ENCODE measurements at places on chromosomes 11 and 22.

DNA sequence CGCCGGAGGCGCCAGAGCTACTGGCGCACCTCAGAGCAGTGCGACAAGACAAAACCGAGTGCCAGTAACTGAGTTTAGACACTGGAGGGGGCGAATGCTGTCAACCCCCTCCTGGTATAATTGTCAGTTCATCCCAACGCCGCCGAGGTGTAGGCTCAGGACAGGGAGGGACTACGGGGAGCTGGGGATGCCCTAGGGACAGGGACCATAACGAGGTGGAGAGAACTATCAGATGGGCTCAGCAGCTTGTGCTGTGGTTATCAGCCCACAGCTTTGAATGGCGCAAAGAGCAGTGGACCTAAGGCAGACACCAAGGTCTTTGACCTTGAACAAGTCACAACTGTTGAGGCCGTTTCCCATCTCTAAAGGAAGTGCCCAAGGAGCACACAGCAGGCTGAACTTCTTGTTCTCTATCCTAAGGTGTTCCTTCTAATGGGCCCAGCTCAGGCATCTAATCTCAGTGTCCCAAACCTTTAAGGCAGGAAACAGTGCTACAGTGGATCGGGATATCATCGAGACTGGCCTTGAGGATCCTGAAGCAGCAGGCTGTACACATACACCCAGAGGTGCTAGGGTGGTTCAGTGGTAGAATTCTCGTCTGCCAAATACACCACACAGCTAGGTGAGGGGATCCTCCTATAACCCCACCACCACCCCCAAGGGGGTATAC, 958 bp upstream of the TUT1 start:
- DNase-seq, result no peak

DNA sequence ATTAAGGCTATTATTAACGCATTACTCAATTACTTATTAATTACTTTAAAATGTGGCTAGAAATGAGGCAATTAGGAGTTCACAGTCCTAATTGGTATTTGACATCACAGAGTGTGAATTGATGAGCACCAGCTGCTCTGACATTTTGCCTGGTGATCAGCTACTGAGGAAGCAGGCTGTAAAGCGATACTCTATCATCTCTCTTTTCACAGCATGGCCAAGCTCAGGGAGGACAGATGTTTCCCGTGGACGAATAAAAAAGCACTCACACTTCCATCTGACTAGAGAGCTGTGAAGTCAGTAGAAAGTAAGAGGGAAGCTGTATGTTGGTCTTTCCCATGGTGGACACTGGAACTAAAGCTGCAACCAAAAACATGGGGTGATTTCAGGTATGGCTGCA, 29.1 kb upstream of the SYT9 start:
- DNase-seq, result no peak

DNA sequence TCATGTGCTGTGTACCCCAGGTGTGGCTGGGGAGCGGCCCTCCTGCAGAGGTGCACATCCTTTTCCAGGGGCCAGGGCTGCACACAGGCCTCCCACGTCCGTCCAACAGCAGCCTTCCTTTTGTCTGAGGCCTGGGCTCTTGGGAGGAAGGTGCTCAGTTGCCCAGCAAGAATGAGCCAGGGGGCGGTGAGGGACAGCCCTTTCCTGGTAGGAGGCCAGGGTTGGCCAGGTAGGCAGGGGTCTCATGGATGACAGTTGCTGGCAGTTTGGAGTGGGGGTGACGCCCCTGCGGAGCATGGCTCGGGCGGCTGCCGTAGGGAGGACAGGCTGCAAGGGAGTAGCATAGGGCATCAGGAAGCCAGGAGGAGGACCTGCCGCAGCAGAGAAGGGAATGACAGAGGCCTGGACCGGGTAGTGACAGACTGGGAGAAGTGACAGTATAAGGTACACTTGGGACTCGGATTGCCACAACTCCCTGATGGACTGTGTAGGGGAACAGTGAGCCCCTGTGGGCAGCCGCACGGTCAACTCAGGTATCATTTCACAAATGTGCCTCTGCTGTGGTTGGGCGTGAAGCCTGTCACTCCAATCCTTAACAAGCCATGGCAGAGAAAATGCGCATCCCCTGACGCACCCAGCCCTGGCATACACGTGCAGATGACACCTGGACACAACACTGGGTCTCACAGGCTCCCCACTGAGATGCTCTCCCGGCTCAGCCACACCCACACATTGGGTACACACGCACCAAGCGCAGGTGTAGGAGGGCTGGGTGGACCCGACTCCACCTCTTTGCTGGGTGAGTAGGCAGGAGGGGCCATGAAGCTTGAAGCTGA, 79.7 kb downstream of the DGCR2 start:
- no peak for DNase-seq

- DNase-seq, result no peak
Observed at GRCh38 chr11:16933291-16933690, 80.9 kb downstream of the PLEKHA7 start.

DNA sequence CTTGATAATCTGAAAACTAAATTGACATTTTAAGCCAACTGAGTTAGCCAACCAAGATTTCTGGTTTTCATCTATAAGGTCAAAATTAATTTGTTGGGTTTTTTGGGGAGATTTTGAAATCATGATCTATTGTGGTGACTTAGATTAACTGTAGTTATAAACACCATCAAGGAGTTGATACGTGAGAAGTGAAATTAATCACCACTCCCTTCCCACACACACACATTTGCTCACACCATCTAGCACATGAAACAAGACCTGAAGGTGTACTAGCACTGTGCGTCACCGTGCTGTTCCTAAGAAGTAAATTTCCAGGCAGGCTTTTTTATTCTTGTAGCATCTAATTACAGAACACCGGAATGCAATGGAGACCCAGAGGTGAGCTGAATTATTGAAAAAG, 2.1 kb downstream of the OR5B21 start:
- DNase-seq, result no peak

- DNase-seq, result no peak
Observed at GRCh38 chr11:105000797-105001196, 22.2 kb downstream of the CASP5 start.

GRCh38 chr22:27526901-27527300, 274.7 kb downstream of the MN1 start:
- DNase-seq, result no peak

- DNase-seq, result no peak
Observed at GRCh38 chr22:38554281-38554680, 15.7 kb downstream of the DMC1 start.

- no peak for DNase-seq
Observed at GRCh38 chr22:37449331-37450001, 22.2 kb upstream of the ELFN2 start.

DNA sequence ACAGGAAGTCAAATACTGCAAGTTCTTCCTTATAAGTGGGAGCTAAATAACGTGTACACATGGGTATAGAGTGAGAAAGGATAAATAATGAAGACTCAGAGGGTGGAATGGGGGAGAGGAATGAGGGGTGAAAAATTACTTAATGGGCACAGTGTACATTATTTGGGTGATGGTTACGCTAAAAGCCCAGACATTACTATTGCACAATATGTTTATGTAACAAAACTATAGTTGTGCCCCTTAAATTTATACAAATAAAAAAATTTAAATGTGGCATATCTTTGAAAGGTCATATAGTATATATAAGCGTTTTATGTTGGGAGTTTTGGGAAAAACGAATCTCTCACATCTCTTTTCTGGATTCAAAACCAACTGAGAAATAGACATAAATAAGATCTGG, 96.1 kb downstream of the KIF18A start:
- no peak for DNase-seq

DNA sequence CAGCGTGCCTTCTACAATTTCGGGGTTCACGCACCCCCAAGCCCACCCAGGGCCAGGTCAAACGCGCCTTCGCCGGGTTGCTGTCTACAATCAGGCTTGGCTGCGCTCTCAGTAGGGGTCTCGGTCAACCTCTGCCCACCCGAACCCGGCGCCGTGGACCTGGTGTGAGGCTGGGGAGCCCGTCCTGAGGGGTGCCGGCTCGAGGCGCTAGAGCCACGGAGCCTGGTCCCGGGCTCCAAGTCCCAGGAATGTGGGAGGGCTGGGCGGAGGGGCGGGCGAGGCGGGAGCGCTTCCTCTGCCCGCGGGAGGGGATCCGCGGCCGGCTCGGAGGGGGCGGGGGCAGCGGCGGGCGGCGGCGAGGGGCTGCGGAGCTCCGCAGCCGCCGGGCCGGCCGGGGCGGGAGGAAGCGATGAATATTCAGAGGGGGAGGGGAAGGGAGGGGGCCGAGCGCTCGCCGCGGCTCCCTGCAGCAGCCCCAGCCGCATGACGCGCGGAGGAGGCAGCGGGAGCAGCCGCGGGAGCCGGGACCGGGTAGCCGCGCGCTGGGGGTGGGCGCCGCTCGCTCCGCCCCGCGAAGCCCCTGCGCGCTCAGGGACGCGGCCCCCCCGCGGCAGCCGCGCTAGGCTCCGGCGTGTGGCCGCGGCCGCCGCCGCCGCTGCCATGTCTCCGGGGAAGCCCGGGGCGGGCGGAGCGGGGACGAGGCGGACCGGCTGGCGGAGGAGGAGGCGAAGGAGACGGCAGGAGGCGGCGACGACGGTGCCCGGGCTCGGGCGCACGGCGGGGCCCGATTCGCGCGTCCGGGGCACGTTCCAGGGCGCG, at the start of gene PTPRJ:
PTPRJ (plus strand) TSS at position 472 of the 819 bp plus-strand sequence. CDS start 354 bp downstream, outside the sequence.
- DNase-seq, result peak; percentile 80

DNA sequence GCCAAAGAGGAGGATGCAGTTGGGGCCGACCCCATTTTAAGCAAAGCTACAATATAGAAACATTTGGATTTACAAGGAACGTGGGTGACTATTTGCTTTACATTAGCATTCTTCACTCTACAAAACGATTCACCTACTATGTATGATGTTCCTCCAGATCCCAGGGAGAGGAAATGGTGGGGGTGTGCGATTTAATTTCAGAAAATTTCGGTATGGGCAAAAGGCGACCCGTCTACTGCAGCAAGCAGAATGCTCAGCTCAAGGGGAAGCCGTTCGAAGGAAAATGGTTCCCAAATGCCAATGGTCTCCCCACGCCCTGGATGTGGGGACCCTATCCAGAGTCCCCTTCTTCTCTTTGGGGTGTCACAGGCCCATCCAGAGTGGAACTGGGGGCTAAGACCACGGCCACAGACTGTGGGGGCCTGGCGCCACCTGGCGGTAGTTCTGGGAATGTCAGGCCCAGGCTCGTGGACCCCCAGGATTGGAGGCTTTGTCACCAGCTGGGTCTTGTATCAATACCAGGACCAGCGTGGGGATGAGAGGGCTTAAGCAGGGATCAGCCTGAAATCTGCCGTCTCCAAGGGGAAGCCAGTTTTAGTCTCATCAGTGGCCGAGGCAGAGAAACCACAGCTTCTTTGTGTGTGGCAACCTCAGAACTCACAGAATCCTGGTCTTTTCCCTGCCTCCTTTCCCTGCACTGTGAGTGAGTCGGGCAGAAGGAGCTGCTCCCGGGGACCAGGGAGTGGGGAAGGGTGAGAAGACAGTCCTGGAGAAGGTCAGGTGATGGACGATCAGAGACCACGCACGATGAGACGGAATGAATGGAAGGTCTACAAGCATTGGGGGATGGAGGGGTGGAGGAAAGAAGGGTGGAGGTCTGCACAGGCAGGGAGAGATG, 8.4 kb downstream of the LRRC10B start:
- peak; percentile 98 for DNase-seq

- DNase-seq, result no peak
Observed at GRCh38 chr11:63951779-63952536, 13.2 kb downstream of the NAA40 start.

- DNase-seq, result no peak
Observed at GRCh38 chr11:94455861-94456260, 37.8 kb downstream of the MRE11 start.

DNA sequence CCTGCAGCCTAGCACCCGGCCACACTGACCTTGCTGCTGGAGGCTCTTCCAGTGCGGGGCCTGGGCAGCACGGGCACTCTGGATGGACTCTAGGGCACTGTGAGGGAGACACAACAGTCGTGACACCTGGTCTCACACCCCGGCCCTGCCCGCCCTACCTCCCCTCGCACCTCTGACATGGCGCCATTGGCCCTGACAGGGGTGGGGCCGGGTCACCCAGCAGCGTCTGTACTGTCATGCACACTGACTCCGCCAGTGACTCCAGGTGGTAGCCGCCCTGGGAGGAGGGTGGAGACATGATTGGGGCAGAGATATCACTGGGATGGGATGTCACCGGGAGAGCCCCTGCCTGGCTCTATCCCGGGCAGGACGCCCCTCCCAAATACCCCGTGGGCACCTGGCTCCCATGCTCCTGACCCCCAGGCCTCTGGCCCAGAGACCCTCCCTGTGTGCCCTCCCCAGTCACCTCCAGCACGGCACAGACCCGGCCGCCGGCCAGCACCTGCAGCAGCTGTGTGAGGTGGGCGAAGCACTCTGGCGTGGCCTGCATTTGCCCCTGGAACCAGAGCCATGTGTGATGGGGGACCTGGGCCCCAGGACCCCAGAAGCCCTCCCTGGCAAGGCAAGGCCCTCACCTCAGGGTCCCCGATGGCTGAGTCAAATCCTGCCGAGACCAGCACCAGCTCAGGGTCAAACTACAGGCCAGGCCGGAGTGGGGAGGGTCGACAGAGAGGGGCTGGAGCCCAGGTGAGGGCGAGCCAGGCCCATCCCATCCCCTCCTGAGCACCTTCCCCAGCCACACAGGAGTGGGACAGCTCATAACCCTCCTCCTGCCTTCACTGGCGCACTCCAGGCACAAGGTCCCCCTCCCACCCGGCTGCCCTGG, 2.6 kb downstream of the HDAC10 start:
- no peak for DNase-seq

DNA sequence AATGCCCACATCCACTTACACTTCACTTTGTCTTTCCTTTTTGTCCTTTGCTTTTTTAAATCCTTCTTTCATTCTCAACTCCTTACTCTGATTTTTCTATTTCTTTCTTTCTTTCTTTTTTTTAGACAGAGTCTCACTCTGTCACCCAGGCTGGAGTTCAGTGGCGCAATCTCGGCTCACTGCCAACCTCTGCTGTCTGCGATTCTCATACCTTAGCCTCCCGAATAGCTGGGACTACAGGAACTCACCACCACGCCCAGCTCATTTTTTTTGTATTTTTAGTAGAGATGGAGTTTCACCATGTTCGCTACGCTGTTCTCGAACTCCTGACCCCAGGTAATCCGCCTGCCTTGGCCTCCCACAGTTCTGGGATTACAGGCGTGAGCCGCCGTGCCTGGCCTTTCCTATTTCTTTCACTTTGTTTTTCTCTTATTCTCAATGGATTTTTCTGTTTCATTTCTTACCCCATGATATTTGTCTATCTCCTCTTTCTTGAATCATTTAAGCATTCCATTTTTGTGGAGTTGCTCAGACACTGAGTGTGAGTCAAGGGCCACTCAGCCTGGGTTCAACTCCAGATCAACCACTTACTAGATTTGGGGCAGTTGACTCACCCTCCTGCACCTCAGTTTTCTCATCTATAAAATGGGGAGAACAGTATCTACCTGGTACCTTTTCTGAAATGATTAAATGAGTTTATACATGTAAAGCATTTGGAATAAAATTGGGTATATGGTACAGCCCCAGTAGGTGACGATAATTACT, 7.6 kb downstream of the KCNJ5 start:
- DNase-seq, result no peak

GRCh38 chr11:111260811-111261210, 15.3 kb downstream of the POU2AF2 start:
- no peak for DNase-seq

All from HuH-7 (cell line).